ENCODE measurements at places on chromosomes 16 and 17.

DNA sequence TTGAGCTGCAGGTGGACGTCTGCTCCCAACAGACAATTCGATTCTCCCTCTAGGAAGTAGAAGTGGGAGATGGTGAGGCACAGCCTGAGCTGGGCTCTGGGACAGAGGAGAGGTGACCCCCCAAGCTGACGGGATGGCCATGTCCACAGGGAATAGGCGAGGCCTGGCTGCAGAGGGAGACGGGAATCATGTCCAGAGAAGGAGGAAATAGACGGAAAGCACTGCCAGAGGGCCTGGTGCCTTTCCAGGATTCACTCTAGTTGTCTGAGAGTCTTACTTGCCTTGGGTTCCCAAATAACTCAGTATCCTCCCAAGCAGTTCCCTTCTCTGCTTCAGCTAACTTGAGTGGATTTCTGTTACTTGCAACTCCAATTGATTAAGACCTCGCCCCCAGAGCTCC is 4.3 kb upstream of the CRISPLD2 start:
- DNase-seq, result no peak

GRCh38 chr17:43175213-43176118 is 4.5 kb downstream of the NBR1 start:
- no peak for DNase-seq

- DNase-seq, result no peak
Observed at GRCh38 chr17:31048780-31049179, 46.0 kb upstream of the NF1 start.

GRCh38 chr17:58920773-58921172 is 165.1 kb downstream of the PPM1E start:
- no peak for DNase-seq

DNA sequence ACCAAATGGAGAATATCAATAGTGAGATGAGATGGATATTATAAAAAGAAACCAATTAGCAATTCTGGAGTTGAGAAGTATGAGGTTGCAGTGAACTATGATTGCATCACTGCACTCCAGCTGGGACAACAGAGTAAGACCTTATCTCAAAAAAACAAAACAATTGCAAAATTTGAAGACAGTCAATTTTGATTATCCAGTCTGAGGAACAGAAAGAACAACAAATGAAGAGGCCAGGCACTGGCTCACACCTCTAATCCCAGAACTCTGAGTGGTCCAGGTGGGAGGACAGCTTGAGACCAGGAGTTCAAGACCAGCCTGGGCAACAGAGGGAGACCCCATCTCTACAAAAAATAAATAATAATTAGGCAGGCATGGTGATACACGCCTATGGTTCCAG is 35.0 kb downstream of the USP32 start:
- no peak for DNase-seq

GRCh38 chr17:58153046-58153445 is 4.9 kb downstream of the OR4D1 start:
- peak; percentile 41 for DNase-seq

GRCh38 chr17:76034428-76035350 is 7.6 kb upstream of the EVPL start:
- no peak for DNase-seq

GRCh38 chr16:49601576-49601975 is 228.0 kb downstream of the C16orf78 start:
- no peak for DNase-seq
